ENCODE measurements at places on chromosomes 1 and 21. TPM values are rescaled to one million over a fixed set of nuclear protein-coding genes. Genes with fewer than 3 reads are reported as not detected.

Gene LCE1C
- not detected for total RNA-seq

Gene BCL2L15
- total RNA-seq, result 1.7 TPM

- no peak overlapping the region for H3K4me3 ChIP-seq
- H3K27me3 ChIP-seq, result no peaks in the 10 kb centered on the region
- H3K4me1 ChIP-seq, result no peaks in the 10 kb centered on the region
- peaks cover 71% of the 10 kb centered on the region for H3K36me3 ChIP-seq
Measured at GRCh38 chr21:43981871-43982210, 30.3 kb upstream of the TRAPPC10 start.

Gene ARHGEF2
- 110 TPM for total RNA-seq

DNA sequence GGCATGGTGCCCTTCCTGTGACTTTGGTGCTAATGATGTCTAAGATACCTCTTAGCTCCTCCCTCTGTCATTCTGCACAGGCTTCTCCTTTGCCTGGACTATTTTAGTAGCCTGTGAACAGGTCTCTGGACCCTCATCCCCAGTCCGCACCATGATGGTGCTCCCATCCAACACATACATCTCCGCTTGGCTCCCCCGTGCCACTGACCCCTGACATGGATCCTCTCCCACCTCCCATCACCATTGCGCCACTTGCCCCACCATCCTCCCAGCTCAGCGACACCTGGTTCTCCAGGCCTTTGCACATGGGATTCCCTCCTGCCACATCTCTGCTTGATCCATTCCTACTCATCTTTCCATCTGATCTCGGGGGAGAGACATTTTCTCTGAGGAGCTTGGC lies 33.9 kb downstream of the RUNX3 start:
- DNase-seq, result no peak
- H3K4me1 ChIP-seq, result no peaks in the 10 kb centered on the region
- H3K4me3 ChIP-seq, result no peak overlapping the region
- H3K27ac ChIP-seq, result no peak overlapping the region
- H3K27me3 ChIP-seq, result no peaks in the 10 kb centered on the region

DNA sequence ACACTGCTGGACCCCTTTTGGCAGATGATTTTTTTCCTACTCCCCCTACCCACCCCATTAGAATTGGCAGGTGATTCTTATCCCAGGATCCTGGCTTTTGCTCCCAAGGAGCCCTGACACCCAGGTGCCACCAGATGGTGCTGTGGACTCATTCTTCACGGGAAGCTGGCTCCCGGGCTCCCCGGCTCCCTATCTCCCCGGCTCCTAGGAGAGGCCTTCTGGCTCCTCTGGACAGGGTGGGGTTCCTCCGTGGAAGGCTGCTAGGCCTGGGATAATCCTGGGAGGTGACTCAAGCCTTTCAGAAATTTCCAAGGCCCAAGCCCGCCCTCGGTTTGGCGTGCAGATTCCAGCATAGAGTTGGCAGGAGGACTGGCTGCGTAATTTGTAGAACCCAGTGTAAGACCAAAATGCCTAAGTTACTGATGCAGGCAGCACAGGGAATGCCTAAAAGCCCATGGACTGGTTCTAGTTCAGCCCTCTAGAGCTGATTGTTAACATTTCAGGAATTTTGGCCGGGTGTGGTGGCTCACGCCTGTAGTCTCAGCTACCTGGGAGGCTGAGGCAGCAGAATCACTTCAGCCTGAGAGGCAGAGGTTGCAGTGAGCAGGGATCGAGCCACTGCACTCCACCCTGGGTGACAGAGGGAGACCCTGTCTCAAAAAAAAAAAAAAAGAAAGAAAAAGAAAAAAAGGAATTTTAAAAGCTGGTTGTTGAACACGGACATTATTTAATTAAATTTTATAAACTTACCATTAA lies 6.8 kb upstream of the BSDC1 start:
- H3K4me3 ChIP-seq, result no peak overlapping the region
- no peaks in the 10 kb centered on the region for H3K36me3 ChIP-seq
- no peaks in the 10 kb centered on the region for H3K27me3 ChIP-seq
- peak; percentile 94 for DNase-seq
- H3K27ac ChIP-seq, result peak overlapping the region; percentile 67

DNA sequence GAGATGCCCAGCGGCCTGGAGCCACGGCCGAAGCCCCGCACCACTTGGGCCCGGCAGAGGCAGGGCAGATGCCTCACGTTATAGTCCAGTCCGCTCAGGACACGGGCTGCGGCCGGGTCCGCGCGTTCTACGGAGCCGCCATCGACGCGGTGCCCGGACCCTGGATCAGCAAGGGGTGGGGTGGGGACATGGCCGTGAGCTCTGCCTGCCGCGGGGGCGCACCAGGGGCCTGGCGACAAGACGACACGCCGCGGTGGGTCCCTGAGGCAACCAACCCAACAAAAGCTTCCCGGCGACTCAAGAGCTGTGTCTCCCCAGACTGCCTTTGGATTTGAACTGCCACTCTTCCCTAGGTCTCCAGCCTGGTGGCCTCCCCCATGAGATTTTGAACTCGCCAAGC lies 211.4 kb upstream of the GREM2 start:
- DNase-seq, result no peak
- H3K36me3 ChIP-seq, result no peaks in the 10 kb centered on the region
- H3K27me3 ChIP-seq, result no peaks in the 10 kb centered on the region
- no peak overlapping the region for H3K27ac ChIP-seq
- H3K4me1 ChIP-seq, result no peaks in the 10 kb centered on the region

GRCh38 chr21:14850394-14850793 lies 214.4 kb downstream of the NRIP1 start:
- H3K4me3 ChIP-seq, result no peak overlapping the region
- no peaks in the 10 kb centered on the region for H3K27me3 ChIP-seq
- no peaks in the 10 kb centered on the region for H3K4me1 ChIP-seq
- no peak overlapping the region for H3K27ac ChIP-seq
- no peaks in the 10 kb centered on the region for H3K36me3 ChIP-seq

Gene TRIM67
- under 0.01 TPM for total RNA-seq

GRCh38 chr1:113545210-113545609 lies 154.9 kb downstream of the MAGI3 start:
- H3K4me3 ChIP-seq, result no peak overlapping the region
- no peaks in the 10 kb centered on the region for H3K4me1 ChIP-seq
- no peaks in the 10 kb centered on the region for H3K36me3 ChIP-seq
- H3K27ac ChIP-seq, result no peak overlapping the region

Measured in esophagus muscularis mucosa (tissue), 4 donors.